NCI-H2029 (cell line): ENCODE measurements at places on chromosomes 5 and 9.

- no peak for DNase-seq
Measured at GRCh38 chr9:129318121-129319075, 140.3 kb upstream of the IER5L start.

- no peak for DNase-seq
Measured at GRCh38 chr5:103785569-103785968, 223.0 kb upstream of the NUDT12 start.

DNA sequence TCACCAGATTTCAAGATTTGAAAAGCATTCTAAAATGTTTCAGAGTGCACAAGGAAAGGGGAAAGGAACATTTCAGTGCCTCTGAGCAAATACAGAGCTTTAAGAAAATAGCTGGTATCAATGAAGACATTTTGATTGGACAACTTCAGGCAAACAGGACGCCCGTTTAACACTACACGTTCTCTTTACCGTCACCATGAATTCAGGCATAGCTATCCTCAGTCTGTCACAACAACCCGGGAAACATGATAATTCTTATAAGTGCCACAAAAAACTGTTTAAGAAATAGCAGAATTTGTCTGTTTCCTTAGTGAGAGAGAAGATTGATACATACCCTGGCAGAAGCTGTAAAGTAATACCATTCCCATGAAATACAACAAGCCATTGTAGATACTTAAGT, 392.4 kb upstream of the PDE4D start:
- DNase-seq: no peak

- DNase-seq: no peak
Measured at GRCh38 chr5:1541702-1542400, 18.1 kb upstream of the LPCAT1 start.
